Neuronal stem cell (in vitro differentiated cells): ENCODE measurements at places on chromosomes 12 and 14.

- DNase-seq, result no peak
Measured at GRCh38 chr14:24978862-24979724, 70.9 kb downstream of the STXBP6 start.

- no peak for DNase-seq
Measured at GRCh38 chr12:121613462-121613861, 12.9 kb upstream of the ORAI1 start.

DNA sequence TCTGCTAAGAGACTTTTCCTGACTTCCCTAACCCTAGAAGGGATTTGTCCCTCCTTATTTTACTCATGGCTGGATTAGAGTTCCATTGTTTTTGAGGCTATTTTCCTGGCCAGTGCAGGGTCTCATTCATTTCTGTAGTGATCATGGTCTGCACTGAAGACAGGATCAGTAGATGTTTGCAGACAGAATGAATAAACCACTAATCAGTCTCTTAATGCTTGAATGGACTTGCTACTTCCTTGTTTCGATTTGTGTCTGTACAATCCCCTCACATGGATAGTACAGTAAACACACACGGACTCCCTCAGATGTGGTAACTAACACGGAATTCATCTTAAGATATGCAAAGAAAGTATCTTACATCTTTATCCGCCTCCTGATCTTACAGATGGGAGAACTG lies 102.6 kb upstream of the PRB2 start:
- DNase-seq, result no peak

DNA sequence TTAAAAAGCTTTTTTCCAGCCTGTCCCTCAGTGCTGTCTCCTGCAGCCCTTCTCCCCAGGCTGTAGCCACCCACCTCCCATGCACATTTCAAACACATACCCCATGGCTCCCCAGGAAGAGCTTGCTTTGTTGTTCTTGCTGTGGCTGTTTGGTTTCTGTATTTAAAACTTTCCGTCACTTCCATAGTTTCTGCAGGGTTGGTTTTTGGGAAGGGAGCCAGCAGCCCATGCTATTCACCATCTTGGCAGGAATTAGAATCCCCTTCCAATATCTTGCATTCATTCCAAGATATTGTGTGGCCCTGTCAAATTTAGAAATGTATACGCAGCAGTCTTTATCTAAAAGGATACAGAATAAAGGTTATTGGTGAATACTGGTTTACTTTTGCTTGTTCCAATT lies 29.6 kb downstream of the CFAP251 start:
- DNase-seq, result no peak

GRCh38 chr14:87745507-87746118 lies 247.4 kb downstream of the GALC start:
- DNase-seq, result peak; percentile 21

DNA sequence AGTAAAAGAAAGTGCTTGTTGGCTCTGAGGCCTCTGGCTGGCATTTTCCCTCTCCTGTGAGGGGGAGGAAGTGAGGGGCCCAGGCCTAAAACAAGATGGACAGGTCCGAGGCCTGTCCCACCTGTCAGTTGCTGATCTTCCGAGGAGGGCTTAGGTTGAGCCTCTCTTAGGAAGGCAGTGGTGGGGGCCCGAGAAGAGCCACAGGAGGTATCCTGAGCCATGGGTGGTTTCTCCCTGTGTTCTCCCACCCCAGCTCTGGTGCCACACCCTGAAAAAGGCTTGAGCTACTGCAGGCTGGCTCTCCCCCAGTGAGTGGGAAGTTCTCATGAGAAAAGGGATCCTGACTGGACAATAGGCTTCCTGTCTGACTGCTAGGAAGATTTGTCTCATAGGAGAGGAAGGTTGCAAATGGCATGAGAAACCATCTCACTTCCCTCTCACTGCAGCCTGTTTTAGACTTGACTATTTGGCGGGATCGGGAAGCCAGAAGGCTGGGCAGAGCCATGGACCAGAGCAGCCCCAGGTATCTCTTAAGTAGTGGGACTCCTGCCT lies 72.1 kb upstream of the SRSF5 start:
- no peak for DNase-seq

DNA sequence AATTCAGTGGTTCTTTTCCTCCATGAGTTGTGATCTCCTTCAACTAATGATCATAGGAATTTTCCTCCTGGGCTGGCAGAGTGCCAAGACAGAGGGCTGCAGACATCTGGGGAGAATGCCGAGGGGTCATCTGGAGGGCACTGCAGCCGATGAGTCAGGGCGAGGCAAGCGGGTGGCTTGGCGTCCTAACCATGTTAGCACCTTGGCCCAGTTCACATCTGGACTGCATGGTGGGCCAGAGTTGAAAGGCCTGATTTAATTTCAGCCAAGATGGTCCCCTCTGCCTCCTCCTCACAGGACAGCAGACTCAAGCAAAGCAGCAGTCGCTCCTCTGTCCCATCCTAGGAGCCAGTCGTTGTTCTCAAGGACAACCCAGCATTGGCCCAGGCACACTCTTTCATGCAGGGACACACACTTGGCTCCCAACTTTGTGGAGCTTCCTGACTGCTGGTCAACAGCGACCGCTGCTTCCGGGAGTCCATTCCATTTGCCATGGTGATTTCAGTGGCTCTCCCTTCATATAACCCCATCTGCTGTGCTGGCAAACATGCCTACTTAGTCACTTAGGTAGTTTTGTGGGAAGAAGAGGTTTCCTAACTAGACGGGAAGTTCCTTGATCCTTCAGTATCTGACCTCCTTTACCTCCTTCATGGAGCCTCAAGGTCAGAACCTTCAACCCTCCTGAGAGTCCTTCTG lies 161.8 kb downstream of the TTC8 start:
- DNase-seq, result no peak
